GM18507 (cell line): ENCODE measurements at places on chromosomes 3 and 15.

DNA sequence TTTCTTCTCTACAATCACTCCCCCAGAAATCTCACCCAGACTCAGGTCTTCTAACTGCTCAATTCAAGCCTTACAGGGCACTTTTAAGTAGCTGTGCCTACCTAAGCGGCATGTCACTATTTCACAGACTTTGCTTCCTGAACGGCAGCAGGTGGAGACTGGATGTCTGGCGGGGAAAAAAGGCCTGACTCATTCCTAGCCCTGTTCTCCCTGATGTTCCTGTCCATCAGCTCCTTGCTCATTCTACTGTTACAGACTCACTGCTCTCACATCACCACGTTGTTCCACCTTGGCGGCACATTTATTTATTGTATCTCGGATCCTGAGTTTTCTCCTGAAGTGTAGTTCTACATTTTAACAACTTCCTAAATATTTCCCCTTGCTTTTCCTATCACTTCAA is 52.6 kb upstream of the ATP11B start:
- no peak for DNase-seq

DNA sequence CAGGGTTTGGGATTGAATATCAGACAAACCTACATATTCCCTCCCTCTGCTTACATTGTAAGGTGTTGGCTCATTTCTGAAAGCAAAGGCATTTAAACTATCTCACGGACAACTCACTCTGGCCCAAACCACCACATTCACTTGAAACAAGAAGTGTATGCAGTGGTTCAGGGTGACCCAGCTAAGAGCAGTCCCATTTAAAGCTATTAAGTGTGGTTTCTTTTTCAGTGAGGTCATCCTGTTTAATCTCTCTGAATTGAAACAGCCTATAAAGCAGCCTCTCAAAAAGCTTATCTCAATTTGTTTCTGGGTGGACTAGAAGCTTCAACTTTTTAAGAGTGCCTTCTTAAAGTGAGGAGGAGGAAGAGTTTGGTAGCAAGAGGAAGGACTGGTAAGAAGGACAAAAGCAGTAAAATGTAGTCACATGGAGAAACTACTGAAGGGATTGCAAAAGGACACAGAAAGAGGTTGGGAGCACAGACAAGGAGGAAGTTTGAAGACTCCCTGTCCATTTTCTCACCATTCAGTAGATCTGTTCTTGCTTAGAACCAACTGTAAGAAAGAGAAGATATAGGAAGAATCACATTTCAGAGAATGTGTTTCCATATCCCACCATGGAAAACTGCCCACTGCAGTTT is 151.6 kb downstream of the TMCO5A start:
- no peak for DNase-seq

DNA sequence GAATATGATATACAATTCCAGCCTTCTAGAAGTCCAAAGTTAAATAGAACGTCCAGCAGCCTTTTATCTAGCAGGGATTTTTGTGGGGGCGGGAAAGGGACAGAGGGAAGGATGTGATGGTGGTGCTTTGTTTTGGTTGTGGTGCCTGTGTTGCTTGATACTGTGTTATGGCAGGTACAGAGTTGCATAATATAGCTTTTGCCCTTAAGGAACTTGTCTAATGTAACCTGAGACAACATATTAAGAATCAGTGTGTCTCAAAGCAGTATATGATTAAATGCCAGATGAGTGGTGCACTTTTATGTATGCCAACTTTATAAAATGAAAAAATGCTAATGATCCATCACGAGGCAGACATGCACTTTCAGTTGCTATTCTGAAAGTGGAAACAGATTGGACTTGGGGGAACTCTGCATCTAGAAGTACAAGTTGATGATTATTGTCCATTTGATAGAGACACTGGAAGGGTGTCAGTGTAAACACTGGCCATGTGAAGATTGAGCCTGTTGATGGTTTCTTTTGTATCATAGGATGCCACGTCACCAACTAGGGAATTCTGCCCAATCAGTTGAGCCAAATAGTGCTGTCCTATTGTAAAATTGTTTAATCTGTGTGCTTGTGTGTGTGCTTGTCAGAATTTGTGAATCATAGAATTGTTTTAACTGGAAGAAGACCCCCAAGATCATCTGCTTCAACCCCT is 23.0 kb downstream of the NEO1 start:
- DNase-seq, result no peak

DNA sequence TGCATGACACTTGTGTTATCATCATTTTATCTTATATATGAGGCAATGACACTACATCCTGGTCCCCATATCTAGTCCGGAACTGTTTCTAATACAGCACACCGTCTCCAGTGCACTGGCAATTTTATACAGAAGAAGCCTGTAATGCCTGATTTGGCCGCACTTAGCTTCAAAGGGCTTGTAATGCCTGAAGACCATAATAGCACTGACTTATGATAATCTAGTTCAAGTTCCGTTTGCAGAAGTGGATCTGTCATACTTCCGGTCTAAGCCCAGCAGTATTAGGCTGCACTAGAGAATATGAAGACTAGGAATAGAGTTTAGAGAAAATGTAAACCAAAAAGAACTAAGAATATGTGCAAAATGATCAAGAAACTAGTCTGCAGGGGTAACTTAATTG is 1.3 kb downstream of the BNIP2 start:
- no peak for DNase-seq
